NCI-H1417 (cell line): ENCODE measurements at places on chromosomes 3 and 15.
A peak's percentile ranks its signal among the peaks of the same experiment; 100 is the strongest.

DNA sequence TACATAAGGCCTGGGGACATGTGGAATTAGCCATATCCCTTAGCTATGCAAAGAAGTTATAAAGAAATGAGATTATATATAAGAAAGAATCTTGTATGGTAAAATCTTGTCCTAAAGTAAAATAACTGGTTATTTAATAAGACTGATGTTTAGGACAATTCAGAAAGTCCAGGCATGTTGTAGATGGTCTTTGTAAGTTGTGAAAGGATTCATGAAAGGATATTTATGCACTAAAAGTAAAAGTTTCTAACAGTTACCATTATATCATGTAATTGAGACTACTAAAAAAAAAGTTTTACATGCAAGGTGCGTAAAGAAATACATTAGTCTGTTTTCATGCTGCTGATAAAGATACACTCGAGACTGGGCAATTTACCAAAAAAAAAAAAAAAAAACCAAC lies 146.3 kb downstream of the FMN1 start:
- DNase-seq, result peak; percentile 18

- DNase-seq, result peak; percentile 30
These were observed 1.1 kb downstream of the RIOX2 start for GRCh38 chr3:97970956-97971620.

DNA sequence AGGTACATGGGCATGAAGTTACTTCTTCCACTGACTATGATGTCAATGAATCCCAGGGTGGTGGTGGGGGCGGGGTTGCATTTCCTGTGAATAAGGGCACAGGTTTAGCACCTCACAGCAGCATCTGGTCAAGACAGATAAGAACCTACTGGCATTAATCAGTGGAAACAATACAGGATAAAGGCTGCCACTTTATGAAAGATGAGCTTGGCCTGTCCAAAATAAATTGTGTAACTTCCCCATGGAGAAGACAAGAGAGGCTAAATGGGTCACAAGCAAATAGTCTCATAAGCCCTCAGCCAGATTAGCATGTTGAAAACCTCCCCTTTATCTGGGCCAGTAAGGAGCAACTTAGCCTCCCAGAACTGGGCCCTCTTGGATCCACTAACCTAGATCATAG lies 27.4 kb upstream of the PLSCR2 start:
- DNase-seq, result no peak

- DNase-seq, result no peak
These were observed 90.3 kb downstream of the ITPR1 start for GRCh38 chr3:4583416-4583815.

- peak; percentile 78 for DNase-seq
These were observed 43.7 kb downstream of the LRRC49 start for GRCh38 chr15:70936326-70936725.

DNA sequence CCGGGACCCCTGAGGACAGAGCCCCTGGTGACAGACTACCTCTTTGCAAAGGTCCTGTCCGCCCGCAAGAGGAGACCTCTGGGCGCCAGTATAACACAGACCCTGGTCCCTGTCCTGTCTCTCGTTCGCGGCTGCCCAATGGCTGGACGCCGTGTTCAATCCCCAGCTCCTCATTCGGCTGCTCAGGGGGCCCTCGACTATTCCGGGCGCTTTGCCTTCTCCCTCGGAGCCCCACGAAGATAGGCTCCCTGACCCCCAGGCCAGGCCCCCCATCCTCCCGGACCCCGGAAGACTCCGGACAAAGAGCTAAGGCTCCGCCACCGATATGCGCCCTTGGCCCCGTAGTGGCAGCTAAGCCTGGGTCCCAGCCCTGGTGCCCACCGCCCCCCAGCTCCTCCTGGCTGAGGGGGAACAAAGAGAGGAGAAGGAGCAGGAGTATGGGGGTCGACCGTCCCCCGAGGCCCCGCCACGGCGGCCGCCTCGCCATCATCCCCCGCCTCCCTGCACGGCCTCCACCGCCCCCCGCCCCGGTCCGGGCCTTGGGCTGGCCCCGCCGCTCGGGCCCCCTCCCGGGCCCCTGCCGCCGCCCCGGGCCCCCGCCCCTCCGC lies 437 bp downstream of the CELSR3 start:
- DNase-seq, result no peak

- no peak for DNase-seq
These were observed 9.1 kb downstream of the BCL2L10 start for GRCh38 chr15:52103217-52104207.

DNA sequence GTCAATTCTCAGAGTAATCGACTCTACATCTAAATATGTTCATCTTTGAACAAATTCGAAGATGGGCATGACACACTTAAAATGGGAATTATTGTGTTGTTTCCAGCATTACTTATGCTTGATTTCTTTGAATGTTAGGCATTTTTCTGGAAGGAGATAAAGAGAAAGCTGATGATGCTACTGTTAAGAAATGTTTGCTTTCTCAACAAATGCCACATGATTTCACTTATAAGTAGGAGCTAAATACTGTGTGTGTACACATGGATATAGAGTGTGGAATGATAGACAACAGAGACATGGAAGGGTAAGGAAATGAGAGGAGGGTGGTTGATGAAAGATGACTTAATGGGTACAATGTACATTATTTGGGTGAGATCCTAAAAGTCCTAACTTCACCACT lies 400.9 kb downstream of the TBL1XR1 start:
- DNase-seq, result no peak

- no peak for DNase-seq
These were observed 120.1 kb upstream of the SPATA12 start for GRCh38 chr3:56940321-56940720.
